Vagina (tissue), 2 donors: ENCODE measurements at places on chromosomes 3 and 15. TPM values are rescaled to one million over a fixed set of nuclear protein-coding genes. Genes with fewer than 3 reads are reported as not detected.

CD276 gene
- total RNA-seq: 78.1 TPM

CNTN4 gene
- total RNA-seq: 22.1 TPM

VIPR1 gene
- 9.3 TPM for total RNA-seq

TUSC7 gene
- total RNA-seq: not detected

CLDN18 gene
- not detected for total RNA-seq

HGD gene
- not detected for total RNA-seq

ROBO2 gene
- 11.0 TPM for total RNA-seq

ALDH1A3 gene
- total RNA-seq: 62.9 TPM

GALNT15 gene
- total RNA-seq: 225 TPM

ZNF502 gene
- total RNA-seq: 4.4 TPM

LMCD1 gene
- total RNA-seq: 78.3 TPM

SEMA3G gene
- total RNA-seq: 8.3 TPM

SCN11A gene
- not detected for total RNA-seq

LRTM1 gene
- not detected for total RNA-seq

CSTA gene
- 95.5 TPM for total RNA-seq

ROPN1 gene
- total RNA-seq: not detected

ACOX2 gene
- 24.8 TPM for total RNA-seq

CD200 gene
- 3.9 TPM for total RNA-seq

ACP3 gene
- 12.3 TPM for total RNA-seq

NANOGP8 gene
- not detected for total RNA-seq

RBM5 gene
- 271 TPM for total RNA-seq

IP6K2 gene
- 119 TPM for total RNA-seq

FES gene
- 47.4 TPM for total RNA-seq

GNAI2 gene
- 244 TPM for total RNA-seq

SETD2 gene
- 55.5 TPM for total RNA-seq

DUOXA1 gene
- total RNA-seq: 66.5 TPM

TF gene
- total RNA-seq: 2.9 TPM

CHRM5 gene
- total RNA-seq: not detected

NEDD4 gene
- total RNA-seq: 21.9 TPM

PLS1 gene
- 3.9 TPM for total RNA-seq

PLSCR1 gene
- 78.1 TPM for total RNA-seq

CCR9 gene
- not detected for total RNA-seq

ZDHHC23 gene
- total RNA-seq: 5.4 TPM

ADAMTS9 gene
- total RNA-seq: 118 TPM

SLC28A1 gene
- not detected for total RNA-seq

C3orf20 gene
- 0.49 TPM for total RNA-seq

MYLK gene
- 352 TPM for total RNA-seq

GOLGA8F gene
- not detected for total RNA-seq

IL5RA gene
- total RNA-seq: not detected

SFMBT1 gene
- 9.1 TPM for total RNA-seq

MST1R gene
- 38.1 TPM for total RNA-seq

CFAP92 gene
- total RNA-seq: not detected

SAMMSON gene
- total RNA-seq: not detected

CDHR4 gene
- not detected for total RNA-seq

ALPK3 gene
- 2.5 TPM for total RNA-seq

PP2D1 gene
- total RNA-seq: not detected
